Sigmoid colon (tissue), 7 donors: ENCODE measurements at places on chromosomes 7 and 10. TPM values are rescaled to one million over a fixed set of nuclear protein-coding genes. Genes with fewer than 3 reads are reported as not detected.

DNA sequence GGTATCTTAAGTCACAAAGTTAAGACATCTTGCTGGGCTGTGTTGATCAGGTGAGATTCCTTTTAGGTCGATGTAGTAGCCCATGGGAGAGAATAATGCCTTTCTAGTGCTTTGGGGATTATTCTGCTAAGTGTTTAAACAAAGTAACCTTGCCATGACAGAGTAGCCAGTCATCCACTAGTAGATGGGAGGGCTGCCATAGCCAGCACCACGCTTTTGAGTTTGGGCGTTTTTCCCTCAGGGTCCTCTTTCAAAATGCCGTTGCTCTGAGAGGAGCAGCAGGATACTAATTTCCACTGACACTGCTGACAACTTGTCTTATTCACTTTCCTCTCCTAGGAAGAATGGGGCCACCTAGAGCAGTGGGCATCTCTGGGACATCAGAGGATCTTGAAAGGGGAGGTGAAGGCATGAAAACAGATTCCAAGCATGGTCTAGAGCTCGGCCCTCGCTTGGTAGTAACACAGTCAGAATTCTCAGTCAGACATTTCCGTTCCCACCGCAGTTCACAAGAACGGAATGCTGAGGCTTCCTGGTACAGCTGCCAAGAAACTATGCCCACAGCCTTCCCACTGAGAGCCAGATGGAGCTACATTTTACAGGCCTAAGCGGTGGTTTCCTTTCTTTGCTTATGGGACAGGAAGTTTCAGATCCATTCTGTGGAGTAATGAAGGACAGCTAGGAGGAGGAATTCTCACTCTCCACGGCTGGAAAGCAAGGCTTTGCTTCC lies 15.3 kb upstream of the RSU1 start:
- H3K36me3 ChIP-seq: no peaks in the 10 kb centered on the region
- no peak for DNase-seq
- no peaks in the 10 kb centered on the region for H3K27me3 ChIP-seq
- H3K4me1 ChIP-seq: no peaks in the 10 kb centered on the region
- H3K27ac ChIP-seq: peak overlapping the region; percentile 63
- H3K4me3 ChIP-seq: no peak overlapping the region

DNA sequence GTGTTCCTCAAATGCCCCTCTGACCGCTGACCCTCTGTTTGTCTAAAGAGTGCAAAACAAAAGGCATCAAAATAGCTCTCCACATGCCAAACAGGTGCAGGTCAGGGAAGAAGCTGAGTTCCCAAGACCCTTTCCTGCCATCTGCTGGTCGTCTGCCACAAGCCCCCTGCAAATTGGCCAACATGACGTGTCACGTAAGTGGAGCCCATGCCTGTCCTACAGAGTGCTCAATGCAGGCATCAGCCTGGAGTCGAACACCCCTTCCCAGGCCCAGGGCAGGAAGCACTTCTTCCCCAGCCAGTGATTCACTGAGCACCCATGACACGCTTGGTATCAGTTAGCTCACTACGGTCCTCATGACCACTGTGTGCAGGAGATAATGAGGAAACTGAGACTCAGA lies 14.1 kb downstream of the TMEM72 start:
- peak; percentile 34 for DNase-seq
- no peak overlapping the region for H3K27ac ChIP-seq
- no peak overlapping the region for H3K4me3 ChIP-seq
- no peaks in the 10 kb centered on the region for H3K27me3 ChIP-seq

DNA sequence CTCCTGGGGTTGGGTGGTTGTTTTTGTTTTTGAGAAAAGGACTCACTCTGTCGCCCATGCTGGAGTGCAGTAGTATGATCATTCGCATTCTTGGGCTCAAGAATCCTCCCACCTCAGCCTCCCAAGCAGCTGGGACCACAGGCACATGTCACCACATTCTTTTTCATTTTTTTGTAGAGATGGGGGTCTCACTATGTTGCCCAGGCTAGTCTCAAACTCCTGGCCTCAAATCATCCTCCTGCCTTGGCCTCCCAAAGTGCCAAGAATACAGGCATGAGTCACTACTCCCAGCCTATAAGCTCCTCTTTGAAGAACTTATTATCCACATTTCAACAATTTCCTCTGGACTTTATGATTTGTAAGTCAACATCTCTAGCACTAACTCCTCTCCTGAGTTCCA lies 102.7 kb downstream of the KMT2C start:
- H3K4me3 ChIP-seq: no peak overlapping the region
- H3K27me3 ChIP-seq: no peaks in the 10 kb centered on the region
- H3K36me3 ChIP-seq: no peaks in the 10 kb centered on the region
- no peak for DNase-seq
- peaks cover 48% of the 10 kb centered on the region for H3K4me1 ChIP-seq

- peak overlapping the region; percentile 72 for H3K27ac ChIP-seq
- H3K4me3 ChIP-seq: no peak overlapping the region
- no peaks in the 10 kb centered on the region for H3K27me3 ChIP-seq
- H3K4me1 ChIP-seq: peaks cover 43% of the 10 kb centered on the region
- H3K36me3 ChIP-seq: no peaks in the 10 kb centered on the region
- DNase-seq: no peak
Measured at GRCh38 chr7:133365917-133366316, 113.0 kb downstream of the EXOC4 start.

GRCh38 chr10:97076781-97077180 lies 109.0 kb downstream of the SLIT1 start:
- H3K36me3 ChIP-seq: no peaks in the 10 kb centered on the region
- peaks cover 6% of the 10 kb centered on the region for H3K27me3 ChIP-seq
- H3K27ac ChIP-seq: no peak overlapping the region
- no peak overlapping the region for H3K4me3 ChIP-seq
- no peak for DNase-seq

- no peak overlapping the region for H3K27ac ChIP-seq
- H3K4me3 ChIP-seq: no peak overlapping the region
- H3K4me1 ChIP-seq: peaks cover 15% of the 10 kb centered on the region
Measured at GRCh38 chr7:98868450-98868849, 1.4 kb downstream of the TMEM130 start.

- H3K36me3 ChIP-seq: no peaks in the 10 kb centered on the region
- no peak for DNase-seq
- H3K27me3 ChIP-seq: no peaks in the 10 kb centered on the region
- H3K4me3 ChIP-seq: no peak overlapping the region
Measured at GRCh38 chr10:131119626-131120355, 191.7 kb downstream of the TCERG1L start.

GRCh38 chr7:99579281-99579955 lies 18.6 kb upstream of the TMEM225B start:
- peaks cover 15% of the 10 kb centered on the region for H3K4me1 ChIP-seq
- peak overlapping the region; percentile 62 for H3K4me3 ChIP-seq
- peak overlapping the region; percentile 67 for H3K27ac ChIP-seq
- H3K36me3 ChIP-seq: no peaks in the 10 kb centered on the region
- no peak for DNase-seq

GRCh38 chr10:11642566-11642965 lies 31.1 kb upstream of the USP6NL start:
- H3K4me3 ChIP-seq: no peak overlapping the region
- no peak overlapping the region for H3K27ac ChIP-seq
- no peaks in the 10 kb centered on the region for H3K4me1 ChIP-seq
- no peak for DNase-seq

GRCh38 chr10:78927257-78927995 lies 141.3 kb upstream of the ZMIZ1 start:
- no peaks in the 10 kb centered on the region for H3K4me1 ChIP-seq
- H3K27me3 ChIP-seq: no peaks in the 10 kb centered on the region
- no peak for DNase-seq
- H3K36me3 ChIP-seq: no peaks in the 10 kb centered on the region
- H3K27ac ChIP-seq: no peak overlapping the region
- H3K4me3 ChIP-seq: no peak overlapping the region

DNA sequence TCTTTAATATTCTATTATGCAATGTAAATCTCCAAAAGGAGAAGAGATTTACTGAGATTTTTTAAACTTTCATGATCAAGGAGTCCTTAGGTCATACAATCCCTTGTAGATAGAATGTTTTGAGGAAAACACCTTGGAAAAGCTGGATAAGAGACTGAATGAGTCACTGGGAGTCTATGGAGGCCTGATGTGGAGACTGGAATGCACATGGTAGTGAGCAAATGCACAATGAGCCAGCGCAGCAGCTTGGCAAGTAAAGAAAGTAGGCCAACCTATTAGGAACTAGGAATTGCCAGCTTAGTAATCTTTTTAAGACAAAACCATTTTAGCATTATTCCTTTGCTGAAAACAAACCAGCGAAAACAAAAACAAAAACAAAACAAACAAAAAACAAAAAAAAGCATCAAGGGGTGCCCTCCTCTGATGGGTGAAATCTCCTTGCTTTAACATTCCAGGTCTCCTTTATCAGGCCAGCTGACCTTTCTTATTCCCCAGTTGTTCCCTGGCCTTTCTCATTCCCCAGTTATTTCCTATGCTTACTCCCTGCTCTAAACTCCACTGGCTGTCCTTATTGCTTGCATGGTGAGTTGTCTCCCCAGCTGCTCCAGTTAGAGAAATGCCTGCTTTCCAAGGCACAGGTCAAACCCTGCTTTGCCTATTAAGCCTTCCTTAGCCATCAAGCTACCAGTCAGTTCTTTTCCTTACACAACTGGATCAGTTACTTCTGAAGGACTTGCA lies 135.8 kb downstream of the PLCE1 start:
- H3K27ac ChIP-seq: peak overlapping the region; percentile 29
- DNase-seq: no peak
- peaks cover 55% of the 10 kb centered on the region for H3K4me1 ChIP-seq
- no peaks in the 10 kb centered on the region for H3K27me3 ChIP-seq
- H3K4me3 ChIP-seq: no peak overlapping the region
- no peaks in the 10 kb centered on the region for H3K36me3 ChIP-seq

DNA sequence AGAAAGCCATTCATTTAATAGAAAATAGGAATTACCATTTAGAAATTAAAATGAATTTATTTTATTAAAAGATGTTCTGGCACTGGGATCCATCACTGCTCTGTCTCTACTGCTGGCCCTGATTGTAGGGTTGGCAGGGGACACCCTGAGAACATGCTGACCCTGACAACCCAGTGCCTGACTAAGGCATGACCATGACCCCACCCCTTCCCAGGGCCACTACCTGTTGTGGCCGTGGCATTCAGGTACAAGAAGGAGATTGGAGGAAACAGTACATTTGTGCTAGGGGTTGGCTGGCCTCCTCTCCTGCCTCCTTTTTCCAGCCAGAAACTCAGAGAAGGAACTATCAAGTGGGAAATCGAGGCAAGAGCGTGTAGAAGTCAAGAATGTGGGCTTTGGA lies 197.0 kb upstream of the ZMIZ1 start:
- H3K36me3 ChIP-seq: no peaks in the 10 kb centered on the region
- no peaks in the 10 kb centered on the region for H3K27me3 ChIP-seq
- no peak overlapping the region for H3K4me3 ChIP-seq
- no peaks in the 10 kb centered on the region for H3K4me1 ChIP-seq
- H3K27ac ChIP-seq: no peak overlapping the region

DNA sequence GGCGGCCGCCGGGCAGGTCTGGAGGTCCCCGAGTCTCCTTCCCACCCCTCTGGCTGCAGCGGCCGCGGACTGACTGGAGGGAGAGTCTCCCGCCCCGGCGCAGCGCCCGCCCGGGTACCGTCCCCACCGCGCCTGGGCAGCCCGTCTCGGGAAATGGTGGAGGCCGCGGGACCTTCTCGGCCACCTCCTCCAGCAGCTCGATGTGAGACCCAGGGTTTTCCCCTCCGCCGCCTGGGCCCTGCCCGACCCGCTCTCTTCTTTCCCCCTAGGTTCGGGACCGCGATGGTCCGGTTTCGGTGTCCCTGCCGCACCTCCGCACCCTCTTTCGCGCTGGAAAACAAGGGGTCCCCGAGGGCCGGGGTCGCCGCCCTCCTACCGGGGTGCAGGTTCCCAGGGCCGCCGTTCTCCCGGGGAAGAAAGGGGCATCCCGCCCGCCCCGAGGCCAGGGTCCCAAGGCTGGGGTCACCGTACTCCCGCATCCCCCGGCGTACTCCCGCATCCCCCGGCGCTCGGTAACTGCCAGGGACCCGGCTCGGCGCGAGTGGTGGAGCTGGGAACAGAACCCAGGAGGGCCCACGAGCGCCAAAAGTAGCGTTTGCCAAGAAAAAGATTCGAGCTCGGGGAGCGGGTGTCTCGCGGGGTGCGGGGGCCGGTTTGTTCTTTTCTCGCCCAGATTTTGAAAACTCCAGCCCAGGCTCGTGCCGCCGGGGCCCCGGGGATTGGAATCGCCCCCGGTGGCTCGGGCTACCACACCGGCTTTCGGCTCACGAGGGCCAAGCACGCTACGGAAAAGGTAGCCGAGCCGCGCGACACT lies 3.4 kb downstream of the TNRC18 start:
- H3K4me1 ChIP-seq: peaks cover 40% of the 10 kb centered on the region
- no peaks in the 10 kb centered on the region for H3K27me3 ChIP-seq
- no peak for DNase-seq

Gene BRAT1
- total RNA-seq: 20.0 TPM

Gene SLC18A3
- total RNA-seq: 2.5 TPM

Gene ANKMY2
- total RNA-seq: 21.1 TPM

Gene INTS15
- 22.1 TPM for total RNA-seq
